Adipocyte (in vitro differentiated cells): ENCODE measurements at places on chromosomes 13 and 19.

DNA sequence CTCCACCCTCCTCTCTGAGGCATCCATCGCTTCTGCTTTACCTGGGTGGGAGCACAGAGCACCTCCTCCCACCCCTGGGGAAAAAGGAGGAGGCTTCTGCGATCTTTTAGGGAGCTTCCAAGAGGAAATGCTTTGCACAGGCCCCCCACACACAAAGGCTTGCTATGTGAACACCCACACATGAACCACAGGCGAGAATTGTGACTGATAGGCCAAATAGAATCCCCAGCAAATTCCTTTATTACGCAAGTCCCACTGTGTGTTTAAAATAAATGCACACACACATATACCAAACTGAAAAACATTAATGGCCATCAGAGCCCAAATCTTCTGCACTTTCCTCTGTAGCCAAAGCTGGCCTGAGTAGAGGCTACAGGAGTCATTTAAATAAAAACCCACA, 50.6 kb downstream of the HSPH1 start:
- no peak for DNase-seq

DNA sequence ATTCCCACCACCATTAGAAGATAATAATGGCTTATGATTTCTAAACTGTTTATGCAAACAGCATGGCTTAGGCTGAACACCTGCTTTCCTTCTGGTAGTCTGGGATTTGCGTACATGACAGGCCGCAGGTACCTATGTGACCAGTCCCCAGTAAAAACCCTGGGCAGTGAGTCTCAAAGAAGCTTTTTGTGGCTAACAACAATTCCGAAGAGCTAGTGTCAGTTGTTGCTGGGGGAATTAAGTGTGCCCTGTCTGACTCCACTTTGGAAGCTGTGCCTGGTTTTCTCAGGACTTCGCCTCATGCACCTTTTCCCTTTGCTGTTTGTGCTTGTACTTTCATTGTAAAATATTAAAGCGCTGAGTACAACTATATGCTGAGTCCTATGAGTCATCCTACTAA, 250.2 kb upstream of the MIR17HG start:
- no peak for DNase-seq

DNA sequence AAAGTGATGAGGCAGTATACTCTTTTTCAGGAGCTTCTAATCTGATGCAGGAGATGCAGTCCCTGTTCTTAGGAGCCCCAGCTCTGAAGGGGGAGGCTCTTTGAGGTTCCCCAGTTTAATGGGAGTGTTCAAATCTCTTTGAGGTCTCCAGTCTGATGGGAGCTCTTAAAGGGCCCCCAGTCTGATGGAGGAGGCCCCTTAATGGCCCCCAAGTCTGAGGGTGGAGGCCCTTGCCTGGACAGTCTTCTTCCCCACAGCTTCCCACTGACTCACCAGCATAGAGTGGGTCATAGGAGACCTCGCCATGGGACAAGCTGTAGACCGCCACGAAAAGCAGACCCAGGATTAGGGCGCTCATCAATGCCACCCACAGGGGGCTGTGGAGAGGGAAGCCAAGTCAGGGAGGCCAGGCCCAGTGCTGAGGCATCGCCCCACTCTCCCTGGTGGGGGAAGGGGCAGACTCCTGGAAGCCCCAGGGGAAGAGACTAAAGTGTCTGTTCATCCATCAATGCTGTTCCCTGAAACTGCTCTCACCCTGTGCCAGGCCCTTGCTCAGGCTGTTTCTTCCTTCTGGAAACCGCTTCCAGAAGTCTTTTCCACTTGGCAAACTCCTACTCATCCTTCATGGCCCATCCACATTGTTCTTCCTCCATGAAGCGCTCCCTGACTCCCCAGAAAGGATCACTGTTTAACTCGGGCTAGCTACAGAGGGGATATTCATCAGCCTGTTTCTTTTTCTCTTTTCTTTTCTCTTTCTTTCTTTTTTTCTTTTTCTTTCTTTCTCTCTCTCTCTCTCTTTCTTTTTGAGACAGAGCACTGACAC, 2.1 kb downstream of the TM6SF2 start:
- DNase-seq: no peak

DNA sequence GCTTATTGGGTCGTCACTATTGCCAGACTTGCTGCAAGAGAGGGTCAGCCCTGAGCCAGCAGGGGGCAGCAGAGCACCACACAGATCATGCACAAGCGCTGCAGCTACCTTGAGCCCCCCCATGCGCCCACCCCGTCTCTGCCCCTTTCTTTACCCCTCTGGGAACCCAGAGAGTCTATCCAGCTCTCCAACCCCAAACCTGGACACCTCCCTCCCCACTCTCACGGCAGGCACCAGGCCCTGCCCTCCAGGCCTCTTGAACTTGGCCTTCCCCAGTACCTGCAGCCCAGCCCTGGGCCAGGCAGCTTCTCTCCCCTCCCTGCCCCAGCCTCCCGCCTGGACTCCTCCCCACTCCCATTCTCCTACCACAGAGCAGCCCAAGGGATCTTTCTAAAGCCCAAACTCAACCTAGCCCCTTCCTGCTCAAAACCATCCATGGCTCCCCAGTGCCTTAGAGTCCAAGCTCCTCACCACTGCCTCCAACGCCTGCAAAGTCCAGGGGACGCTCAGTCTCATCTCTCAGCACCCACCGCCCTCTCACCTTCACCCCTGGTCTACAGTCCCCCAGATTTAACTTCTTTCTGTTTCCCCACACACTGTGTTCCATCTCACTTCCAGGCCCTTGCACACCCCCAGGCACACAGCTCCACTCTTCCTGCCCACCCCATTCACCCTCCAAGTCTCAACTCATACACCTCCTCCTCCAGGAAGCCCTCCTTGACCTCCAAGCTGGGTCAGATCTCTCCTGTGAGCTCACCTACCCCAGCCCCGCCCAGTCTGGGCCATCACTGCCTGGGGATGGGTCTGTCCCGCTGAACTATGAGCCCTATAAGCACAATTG, 9.4 kb upstream of the CEACAM16 start:
- DNase-seq: peak; percentile 84

DNA sequence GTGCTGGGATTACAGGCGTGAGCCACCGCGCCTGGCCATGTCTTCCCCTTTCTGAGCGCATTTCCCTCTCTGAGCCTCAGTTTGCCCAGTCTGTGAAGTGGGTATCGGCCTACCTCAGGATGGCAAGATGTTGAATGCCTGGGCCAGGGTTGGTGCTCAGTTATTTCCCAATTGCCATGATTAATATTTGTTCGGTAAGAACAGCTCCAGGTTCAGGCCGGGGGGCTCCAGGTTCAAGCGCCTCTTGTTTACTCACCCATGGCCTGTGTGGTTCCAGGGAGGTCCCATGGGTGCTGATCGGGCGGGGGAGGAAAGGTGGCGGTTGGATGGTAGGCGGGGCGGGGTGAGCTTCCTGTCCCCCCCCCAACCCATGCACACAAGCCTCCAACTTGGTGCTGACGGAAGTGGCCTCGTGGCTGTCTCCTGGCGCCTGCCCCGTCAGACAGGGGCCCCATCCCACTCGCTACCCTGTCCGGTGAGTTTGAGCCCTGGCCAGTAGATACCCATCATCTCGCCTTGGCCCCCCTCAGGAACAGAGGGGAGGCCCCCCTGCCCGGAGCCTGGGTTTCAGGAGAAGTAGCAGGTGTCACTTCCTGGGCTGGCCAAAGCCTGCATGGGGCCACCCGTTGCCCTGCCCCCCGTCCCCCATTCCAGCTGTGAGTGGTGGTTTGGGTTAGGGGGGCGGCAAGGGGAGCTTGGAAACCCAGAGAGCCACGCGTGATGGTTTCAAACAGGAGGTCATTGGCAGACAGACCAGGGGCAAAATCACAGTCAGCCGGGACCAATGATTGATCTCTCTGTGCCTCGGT, at the start of gene FCHO1:
TSS of gene FCHO1 (plus strand) at position 375 of the 809 bp plus-strand sequence. CDS start 3,688 bp downstream, outside the sequence.
- DNase-seq: no peak
